ENCODE measurements at places on chromosomes 1 and 21. TPM values are rescaled to one million over a fixed set of nuclear protein-coding genes. Genes with fewer than 3 reads are reported as not detected.

Gene TTC39A
- total RNA-seq: 0.12 TPM

Gene UROD
- total RNA-seq: 97.7 TPM

Gene FTCD
- 0.30 TPM for total RNA-seq

Gene FALEC
- not detected for total RNA-seq

Gene SHISA4
- total RNA-seq: 0.38 TPM

Gene CD1D
- not detected for total RNA-seq

Gene OR10J1
- not detected for total RNA-seq

Gene TNFRSF9
- total RNA-seq: 30.5 TPM

Gene BTBD8
- total RNA-seq: 1.0 TPM

Gene DCST2
- not detected for total RNA-seq

Gene WDR64
- not detected for total RNA-seq

Gene JAK1
- total RNA-seq: 86.5 TPM

Data from activated CD4-positive, alpha-beta T cell treated with anti-CD3 and anti-CD28 coated beads, Interleukin-2, amount 10 ng/mL, durations not matched to agents 24 days and 14 days (primary cell).